ENCODE measurements at places on chromosomes 11 and 22.
A peak's percentile ranks its signal among the peaks of the same experiment; 100 is the strongest.

- DNase-seq, result no peak
Observed at GRCh38 chr22:50085211-50085972, at the start of gene MLC1. Gene MLC1, minus strand, starts transcription at chr22:50085426. Its CDS starts 524 bp downstream, at chr22:50084902.

GRCh38 chr11:107078375-107078774, 60.1 kb upstream of the GUCY1A2 start:
- DNase-seq, result no peak

- DNase-seq, result peak; percentile 26
Observed at GRCh38 chr22:42376711-42377554, 55.3 kb downstream of the NFAM1 start.

- DNase-seq, result peak; percentile 0
Observed at GRCh38 chr22:45917146-45917545, 59.8 kb downstream of the WNT7B start.

GRCh38 chr22:46652847-46653331, 32.7 kb downstream of the GRAMD4 start:
- DNase-seq, result no peak

DNA sequence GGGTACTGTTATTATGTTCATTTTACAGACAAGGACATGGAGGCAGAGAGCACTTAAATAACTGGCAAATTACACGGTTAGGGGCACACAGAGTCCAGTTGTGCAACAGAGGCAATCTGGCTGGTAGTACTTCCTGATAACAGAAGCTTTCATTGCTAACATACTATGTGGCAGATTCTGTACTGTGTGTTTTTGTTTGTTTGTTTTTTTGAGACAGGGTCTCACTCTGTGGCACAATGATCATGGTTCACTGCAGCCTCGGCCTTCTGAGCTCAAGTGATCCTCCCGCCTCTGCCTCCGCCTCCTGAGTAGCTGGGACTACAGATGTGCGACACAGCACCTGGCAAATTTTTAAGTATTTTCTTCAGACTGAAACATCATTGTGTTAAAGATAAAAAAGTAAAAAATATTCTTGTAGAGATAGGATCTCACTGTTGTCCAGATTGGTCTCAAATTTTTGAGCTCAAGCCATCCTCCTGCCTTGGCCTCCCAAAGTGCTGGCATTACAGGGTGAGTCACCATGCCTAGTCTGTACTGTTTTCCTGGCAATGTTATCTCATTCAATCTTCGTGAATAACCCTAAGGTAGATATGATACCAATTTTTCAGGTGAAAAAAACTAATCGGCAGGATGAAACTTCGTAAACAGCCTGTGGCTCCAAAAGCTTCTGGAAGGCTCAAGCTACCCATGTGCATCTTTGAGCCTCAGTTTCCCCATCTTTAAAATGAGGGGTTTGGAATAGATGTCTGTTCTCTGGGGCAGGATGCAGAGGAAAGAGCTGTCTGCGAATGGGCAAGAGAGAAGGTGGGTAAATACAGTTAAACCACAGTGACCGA, 921 bp upstream of the NUCB2 start:
- no peak for DNase-seq

- DNase-seq, result no peak
Observed at GRCh38 chr22:45458532-45458931, 44.2 kb upstream of the FBLN1 start.

DNA sequence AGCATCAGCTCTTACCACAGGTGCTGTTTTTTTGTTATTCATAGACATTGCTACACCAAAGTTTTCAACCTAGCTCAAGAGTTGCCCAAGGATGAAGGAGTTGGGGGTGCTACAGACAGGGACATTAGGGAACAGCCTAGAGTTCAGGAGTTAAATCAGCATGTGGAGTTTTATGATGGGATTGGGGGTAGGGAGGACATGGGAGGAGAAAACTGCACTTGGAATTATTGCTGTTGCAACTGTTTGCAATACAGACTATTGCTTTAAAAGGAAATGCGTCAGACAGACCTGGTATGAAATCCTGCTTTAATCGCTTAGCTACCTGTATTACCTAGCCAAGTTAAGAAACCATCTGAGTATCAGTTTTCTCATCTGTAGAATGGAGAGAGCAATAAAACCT, 6.3 kb downstream of the TMA7B start:
- DNase-seq, result no peak

DNA sequence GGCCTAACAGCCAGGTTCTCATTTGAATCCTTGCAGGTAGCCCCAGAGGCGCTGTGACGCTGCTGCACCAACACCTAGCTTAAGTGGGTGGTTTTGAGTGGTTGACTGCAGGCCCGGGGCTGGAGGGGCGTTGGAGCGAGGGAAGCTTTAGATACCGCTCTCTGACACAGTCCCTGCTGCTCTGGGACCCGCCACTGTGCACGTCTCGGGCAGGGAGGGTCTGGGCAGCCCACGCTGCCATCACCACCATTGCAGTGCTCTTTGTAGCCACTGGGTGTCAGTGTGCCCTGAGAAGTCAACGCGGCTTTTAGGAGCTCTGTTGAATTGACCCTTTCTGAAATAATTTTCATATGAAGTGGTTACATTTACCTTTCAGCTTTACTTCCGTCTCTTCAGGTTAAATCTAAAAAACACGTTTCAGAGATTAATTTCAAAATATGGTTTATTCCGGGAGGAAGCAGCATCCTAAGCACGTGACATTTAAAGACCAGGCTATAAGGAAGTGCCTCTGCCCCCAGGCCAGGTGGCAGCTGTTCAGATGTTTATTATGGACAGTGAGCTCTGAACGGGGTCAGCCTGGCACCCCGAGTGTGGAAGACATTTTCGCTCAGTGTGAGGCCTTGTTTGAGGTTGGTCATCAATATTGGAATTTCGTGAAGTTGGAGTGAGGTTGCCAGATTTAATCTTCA, 30.9 kb upstream of the PARVB start:
- no peak for DNase-seq

DNA sequence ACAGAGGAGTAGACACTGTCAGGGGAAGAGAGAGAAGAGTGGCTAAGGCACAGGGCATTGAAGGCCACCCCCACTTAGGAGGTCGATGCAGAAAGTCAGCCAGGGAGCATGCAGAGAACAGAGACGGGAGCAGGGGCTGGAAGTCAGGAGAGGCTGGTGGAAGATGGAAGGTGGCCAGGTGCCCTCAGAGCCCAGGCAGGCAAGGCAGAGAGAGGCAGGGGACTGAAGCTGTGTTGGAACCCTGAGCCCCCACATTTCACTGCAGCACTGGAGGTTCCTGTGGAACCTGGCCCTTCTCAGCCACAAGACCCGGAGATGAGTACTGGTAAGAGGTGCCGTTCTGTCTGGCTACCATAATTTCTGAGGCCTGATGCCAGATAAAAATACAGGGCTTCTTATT, 238.3 kb upstream of the NCAM1 start:
- DNase-seq, result no peak

GRCh38 chr11:73159297-73159696, 17.2 kb upstream of the FCHSD2 start:
- no peak for DNase-seq

GRCh38 chr11:406796-407650, 7.8 kb downstream of the SIGIRR start:
- no peak for DNase-seq

- no peak for DNase-seq
Observed at GRCh38 chr11:19181531-19182261, 20.1 kb downstream of the CSRP3 start.

- DNase-seq, result no peak
Observed at GRCh38 chr11:5550440-5551095, 2.2 kb upstream of the OR52H1 start.
